NCI-H2081 treated with DMSO at 0.1 percent for 48 hours (cell line): ENCODE measurements at places on chromosomes 12 and 14.

DNA sequence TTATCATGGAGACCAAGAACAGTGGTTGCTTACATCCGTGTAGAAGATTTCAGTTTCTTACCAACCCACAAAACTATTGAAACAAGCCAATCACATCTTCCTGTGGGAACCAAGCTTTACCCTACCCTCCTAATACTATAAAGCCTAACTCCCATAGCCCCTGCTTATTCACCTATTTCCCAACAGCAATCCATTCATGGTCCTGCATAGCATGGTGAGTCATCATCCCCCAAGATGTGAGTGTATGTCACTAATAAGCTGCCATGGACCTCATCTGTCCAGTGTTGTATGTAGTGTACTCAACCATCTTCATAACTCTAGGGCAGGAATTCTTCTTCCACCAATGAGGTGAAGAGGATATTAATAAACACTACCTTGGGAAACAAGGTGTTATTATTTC is 1620.4 kb upstream of the FLRT2 start:
- no peak for DNase-seq

DNA sequence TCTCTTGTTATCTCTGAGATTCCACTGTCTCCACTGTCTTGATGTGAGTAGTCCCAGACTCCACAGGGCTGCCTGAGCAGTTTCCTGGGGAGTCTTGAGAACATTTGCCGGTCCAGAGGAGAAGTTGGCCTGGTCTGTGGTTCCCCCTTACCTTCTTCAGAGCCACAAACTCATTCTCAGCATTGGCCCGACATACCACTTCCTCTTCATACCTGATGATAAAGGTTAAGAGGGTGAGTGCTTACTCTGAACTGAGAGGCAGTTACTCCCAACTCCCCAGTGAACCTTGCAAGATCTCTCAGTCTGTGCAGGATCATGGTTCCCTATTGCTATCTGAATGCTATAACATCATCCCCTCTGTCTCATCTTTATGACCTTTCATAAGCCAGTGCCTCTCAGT is 2.6 kb downstream of the KRT84 start:
- DNase-seq, result no peak

DNA sequence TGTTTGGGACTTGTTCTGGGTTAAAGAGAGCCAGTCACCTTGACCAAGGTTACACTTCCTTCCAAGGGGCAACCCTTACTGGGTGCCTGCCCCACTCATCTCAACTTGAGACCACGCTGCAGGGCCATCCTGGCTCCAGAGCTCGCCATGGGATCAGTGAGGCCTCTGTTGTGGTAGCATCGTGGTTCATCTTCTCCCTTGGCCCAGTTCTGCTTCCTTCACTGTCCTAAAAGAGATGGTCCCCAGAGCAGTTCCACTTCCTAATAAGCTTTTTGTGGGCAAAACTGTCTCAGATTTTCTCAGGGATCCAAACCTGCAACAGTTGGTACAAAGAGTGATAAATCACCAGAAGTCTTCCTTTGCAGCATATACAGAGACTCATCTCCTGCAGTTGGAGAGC is 165.9 kb upstream of the TMEM260 start:
- DNase-seq, result no peak

DNA sequence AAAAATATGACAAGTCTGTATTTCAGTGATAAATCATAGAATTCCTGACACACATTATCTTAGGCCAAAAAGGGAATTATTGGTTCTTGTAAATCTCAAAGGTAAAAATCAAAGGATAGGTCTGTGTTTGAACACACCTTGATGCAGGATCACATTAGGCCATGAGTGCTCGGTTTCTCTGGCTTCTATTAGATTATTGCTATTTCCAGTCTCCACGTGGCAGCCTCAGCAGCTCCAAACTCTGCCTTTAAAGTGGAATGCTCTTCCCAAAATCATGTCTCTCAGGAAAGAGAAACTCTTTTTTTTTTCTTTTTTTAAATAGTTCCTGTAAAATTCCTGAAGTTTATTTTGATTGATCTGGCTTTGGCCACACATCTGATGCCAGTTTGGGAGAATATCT is 105.6 kb upstream of the FRMD6 start:
- no peak for DNase-seq

GRCh38 chr14:100118396-100119011 is 40.9 kb downstream of the DEGS2 start:
- no peak for DNase-seq

DNA sequence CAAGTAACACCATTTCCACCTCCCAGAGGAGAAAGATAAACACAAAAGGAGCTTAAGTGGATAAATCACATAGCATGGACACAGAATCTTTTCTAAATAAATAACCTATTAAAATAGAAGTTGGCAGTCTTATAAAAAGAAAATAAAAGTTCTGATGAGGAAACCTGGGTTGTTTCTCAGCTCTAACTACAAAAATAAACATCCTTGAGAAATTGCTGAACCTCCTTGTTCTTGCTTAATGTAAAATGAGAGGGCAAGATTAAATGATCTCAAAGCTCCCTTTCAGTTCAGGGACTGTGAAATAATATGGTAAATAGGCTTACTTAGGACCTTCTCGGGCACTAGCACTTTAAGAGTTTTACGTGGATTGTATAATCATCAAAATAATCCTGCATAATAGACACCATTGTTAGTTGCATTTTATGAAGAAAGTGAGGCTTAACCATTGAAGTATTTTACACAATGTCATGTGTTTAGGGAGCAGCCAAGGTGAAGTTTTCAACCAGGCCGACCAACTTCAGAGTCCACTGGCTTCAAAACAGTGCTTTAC is 214.0 kb upstream of the NOVA1 start:
- DNase-seq, result no peak

DNA sequence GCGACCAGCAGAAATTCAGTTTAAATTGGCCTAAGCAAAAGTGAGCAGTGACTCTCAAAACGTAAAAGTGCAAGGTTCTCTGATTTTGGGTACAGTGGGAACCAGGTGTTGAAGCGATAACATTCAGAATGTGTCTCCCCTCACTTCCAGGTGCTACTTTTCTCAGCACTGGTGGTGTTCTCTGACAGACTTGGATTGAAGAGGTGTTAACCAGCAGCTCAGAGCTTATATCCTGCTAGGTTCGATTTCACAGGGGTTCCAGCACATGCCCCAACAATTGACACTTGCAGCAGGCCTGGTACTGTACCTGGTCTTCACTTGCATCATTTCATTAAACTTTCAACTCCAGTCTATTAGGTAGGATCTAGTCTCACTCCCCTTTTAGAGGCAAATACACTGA is 680.2 kb downstream of the VRK1 start:
- DNase-seq, result no peak

DNA sequence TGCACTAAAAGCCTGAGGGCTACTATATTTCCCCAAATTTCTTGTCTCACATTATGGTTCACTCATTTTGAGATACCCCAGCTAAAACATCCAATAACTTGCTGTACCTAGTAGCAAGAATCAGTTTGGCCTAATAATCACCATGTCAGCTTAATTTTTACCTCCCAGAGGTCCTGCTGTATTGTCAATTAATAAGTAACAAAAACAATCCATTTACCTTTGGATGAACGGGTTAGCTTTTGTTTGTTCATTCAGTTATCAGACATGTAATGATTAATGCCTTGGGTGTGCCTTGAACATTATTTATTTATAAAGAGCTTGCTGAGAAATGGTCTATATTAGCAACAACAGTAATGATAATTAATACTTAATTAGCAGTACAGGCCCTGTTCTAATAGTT is 57.0 kb downstream of the MON2 start:
- no peak for DNase-seq

DNA sequence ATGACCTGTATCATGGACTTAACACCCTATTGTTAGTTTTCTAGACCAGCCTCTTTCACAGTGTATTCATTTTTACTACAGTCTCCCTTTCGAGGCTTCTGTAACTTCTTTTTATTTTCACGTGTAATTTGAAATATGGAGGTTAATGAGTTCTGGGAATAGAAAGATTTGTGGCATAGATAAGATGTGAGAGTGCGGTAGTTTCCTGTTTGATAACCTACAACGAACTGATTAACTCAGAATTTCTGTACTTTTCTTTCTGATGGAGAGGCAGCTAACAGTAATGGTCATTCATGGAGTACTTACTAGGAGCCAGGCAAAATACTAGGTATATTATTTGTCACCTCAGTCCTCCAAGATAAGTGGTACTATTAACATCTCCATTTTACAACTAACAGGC is 21.2 kb downstream of the POLR3B start:
- DNase-seq, result no peak

- no peak for DNase-seq
Observed at GRCh38 chr12:111121840-111122239, 201.5 kb upstream of the MYL2 start.

DNA sequence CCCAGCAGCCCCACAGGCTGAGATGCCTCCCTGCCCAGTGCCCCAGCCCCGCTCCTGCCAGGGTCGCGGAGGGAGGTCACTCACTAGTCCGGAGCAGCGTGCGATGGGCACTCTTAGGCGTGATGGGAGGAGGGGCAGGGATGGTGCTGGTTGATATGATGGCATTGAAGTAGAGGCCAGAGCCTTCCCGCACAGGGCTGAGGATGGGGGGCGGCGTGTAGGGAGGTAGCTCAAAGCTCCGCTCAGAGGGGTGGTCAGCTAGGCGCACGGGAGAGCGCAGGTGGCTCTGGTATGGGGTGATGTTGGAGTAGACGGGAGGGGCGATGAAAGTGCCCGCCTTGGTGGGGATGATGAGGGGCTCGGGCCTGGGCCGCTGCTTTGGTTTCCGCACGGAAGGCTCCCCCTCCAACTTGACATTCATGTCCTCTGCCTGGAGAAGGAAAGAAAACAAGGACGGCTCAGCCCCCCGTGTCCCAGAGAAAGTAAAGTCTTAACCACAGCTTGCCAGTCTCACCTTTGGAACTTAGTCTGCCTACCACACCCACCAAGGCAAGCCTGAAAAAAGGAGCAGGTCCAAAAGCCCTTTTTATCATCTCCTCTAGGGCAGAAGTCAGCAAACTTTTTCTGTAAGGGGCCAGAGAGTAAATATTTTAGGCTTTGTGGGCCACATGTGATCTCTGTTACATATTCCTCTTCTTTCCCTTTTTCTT is 15.5 kb upstream of the PNMA1 start:
- no peak for DNase-seq

DNA sequence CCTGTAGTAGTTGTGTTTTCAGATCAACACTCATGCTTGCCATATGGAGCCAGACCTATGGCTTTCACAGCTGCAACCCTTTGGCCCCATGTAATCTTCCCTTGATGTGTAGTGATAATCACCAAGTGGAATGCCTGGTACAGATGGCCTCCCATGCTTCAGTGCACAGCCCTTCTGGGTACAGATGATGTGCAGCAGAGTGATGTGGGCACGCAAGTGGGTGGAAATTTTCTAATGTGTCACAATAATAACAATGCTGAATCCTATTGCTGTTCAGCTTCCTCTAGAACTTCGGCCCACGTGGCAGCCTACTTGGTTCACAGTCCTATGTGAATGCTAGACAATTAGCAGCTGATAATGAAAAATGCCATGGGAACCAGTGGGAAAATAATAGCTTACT is 188.1 kb downstream of the SNAPC1 start:
- no peak for DNase-seq
